ENCODE measurements at places on chromosomes 7 and 10.

DNA sequence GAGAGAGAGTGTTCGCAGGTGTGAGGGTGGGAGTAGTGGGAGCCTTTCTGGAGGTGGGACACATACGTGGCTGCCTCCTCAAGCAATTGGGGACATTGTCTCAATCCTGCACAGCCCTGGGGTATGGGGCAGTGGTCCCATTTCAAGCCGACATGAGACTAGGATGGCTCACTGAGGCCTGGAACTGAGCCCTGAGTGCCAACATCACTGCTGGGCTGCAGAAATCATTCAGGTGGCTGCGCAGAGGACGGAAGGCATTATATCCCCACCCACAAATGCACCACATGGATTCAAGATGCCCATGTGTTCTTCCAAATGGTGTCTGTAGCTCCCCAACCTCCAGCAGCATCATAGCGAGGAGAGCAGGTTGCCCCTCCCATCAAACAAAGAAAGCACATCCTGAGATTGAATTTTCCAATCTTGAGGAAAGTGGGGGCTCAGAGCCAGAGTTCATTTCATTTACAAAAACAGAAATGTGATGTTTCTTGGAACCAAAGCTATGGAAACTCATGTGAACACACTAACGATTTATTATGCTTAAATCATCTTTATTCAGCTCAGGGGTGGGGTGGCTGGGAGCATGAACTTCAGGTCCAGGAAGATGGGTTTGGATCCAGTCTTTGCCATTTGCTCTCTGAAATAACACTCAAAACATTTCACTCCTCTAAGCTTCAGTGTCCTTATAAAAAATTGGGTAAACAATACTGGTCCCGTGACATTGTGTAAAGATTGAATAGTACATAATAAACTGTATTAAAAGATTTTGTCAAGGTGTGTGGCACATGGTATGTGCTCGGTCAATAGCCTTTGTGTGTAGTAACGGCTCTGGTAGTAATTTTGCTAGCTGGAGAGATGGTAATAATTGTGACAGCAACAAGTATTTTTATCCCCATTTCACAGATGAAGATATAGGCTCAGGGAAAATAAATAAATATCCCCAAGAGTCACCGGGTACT lies 4.6 kb downstream of the SFTPA2 start:
- no peak for DNase-seq

GRCh38 chr7:105173586-105173985 lies 159.6 kb downstream of the KMT2E start:
- no peak for DNase-seq

DNA sequence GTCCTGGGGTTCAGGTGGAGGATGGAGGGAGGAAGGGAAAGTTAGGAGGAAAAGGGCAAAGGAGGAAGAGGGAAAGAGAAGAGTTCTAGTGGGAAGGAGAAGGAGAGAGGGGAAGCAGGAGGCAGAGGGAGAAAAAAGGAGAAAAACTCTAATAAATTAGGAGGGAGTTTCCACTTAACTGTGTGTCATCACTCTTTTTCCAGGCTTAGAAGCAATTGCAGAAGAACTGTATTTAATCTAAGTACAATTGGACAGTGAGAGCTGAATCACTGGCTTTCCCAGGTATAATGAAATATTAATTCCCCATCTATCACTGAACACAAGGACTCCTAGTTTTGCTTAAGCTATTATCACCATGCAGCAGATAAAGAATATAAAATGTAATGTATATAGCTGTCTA lies 76.8 kb downstream of the CREB3L2 start:
- DNase-seq, result no peak

- no peak for DNase-seq
Observed at GRCh38 chr7:150313367-150313809, 9.8 kb upstream of the LRRC61 start.

DNA sequence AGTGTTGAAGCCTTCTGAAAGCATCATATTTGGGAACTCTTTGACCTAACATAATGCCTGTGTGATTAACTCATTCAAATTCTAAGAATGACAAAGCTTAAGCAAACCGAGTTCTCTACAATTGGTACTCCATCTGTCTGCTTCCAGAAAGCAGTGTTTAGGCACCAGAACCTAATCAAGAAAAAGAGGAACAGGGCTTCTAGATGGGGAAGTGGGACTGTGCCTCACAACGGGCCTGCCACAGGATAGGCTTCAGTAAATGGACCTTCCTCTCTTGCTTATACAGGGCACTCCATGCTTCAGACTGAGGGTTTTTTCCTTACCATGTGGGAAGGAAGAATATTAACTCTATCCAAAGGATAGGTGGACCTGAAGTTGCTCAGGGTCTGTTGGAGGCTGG lies 808.1 kb downstream of the XPNPEP1 start:
- no peak for DNase-seq

DNA sequence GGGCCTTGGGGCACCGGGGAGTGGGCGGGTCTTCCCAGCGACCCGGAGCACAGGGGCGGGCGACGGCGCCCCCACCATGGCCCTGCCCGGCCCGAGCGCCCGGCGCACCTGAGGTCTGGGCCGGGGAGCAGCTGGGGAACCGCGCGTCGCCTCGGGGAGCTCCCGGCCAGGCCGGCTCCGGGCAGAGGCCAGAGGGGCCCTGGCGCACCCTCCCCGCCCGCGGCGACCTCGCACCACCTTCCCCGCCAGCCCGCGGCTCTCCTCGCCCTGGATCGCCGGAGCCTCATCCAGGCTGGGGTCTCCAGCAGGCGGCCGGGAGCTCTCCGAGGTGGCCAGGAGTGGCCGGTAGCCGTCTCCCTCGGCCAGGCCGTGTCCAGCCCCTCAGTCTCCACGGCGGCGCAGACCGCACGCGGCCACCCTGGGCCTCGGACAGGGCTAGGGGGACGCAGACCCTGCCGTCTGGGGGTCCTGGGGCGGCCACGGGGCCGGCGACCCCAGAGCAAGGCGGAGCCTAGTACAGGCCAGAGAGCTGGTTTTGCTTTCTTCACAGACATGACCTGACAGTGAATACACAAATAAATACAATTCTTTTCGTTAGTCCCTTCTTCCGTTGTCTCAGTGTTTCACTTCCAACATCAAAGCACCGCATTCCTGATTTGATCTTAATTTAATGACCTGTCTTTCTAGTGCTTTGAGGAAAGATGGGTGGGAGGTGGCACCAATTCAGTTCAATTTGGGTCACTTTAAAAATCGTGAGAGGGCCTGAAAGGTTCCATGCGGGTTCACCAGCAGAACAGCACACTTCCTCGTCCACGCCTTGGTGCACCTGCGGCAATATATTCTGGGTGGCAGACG lies 356.9 kb downstream of the DNAJB6 start:
- no peak for DNase-seq

DNA sequence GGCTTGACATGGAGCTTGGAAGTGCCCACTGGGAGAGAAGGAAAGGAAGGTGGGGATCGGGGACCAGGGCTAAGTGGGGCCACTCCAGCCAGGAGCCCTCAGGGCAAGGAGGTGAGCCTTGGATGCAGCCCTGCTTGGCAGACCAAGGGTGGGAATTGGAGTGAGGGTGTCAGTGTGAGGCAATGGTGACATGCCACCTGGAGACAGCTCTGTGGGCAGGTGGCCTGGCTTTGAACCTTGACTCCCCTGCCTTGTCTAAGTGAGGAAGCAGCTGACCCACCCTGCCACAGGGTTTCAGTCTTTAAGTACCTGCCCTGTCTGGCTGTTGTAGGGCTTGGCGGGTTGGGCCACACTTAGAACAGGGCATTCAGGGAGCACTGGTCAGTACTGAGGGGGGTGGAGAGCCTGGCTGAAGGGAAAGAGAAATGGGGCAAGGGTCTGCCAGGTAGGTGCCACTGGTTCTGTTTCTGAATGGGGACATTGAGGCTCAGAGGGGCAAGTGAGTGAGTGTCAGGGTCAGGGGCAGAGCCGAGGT lies 4.8 kb downstream of the RAMP3 start:
- no peak for DNase-seq
